ENCODE measurements at places on chromosomes 5 and 9.

GRCh38 chr5:113776168-113776567, 262.7 kb downstream of the YTHDC2 start:
- DNase-seq, result no peak

DNA sequence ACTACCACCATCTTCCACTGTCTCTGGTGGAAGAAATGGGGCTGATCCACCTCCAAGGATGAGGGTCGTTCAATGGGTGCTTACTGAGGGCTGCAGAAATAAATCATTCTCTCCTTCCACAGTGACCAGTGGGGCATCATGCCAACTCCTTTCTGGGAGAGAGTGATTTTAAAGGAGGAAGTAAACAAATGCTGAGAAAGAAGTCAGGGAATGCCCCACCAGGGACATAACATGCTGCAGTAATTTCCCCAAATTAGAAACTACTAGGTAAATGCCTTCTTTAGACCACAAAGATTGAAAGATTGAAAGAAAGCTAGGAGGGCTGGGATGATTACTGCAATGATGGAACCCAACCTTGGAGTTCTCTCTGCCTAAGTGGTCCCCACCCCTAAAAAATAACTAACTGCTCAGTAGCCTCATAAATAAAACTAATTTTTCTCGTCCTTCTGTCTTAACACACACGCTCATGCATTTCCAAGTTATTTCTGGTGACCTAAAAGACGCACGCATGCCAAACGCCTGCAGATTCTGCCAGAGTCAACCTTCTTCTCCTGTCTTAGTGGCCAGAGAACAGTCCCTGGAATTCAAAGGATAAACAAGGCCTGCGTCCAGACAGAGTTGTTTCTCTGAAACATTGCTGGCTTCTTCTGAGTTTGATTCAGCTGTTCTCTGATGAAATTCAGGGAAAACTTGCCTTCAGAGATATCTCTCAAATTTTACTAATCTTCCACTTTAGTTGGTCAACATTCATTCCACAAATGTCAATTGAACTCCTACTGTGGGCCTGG, 250.0 kb downstream of the NR3C1 start:
- DNase-seq, result no peak

- no peak for DNase-seq
Observed at GRCh38 chr5:159891371-159891770, 24.9 kb upstream of the ADRA1B start.

- no peak for DNase-seq
Observed at GRCh38 chr9:115127191-115127817, 9.3 kb upstream of the TNC start.

DNA sequence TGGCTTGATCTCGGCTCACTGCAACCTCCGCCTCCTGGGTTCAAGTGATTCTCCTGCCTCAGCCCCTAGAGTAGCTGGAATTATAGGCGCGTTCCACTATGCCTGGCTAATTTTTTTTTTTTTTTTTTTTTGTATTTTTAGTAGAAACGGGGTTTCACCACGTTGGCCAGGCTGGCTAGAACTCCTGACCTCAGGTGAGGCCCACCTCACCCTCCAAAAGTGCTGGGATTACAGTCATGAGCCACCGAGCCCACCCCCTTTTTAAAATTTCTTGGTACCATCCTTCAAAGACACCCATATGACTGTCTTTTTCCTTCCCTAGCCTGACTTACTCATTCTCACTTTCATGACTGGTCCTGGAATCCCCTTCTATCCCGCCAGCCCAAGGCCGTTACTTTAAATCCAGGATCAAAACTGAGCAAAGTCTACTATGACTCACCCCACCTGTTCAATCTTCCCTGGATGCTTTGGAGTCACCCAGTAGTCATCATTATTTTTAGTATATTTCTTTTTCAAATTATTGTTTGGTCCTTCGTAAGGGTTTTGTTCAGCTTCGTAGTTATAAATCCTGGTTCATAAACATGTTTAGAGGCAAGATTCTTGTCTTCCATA, 1.2 kb upstream of the TBCA start:
- no peak for DNase-seq

DNA sequence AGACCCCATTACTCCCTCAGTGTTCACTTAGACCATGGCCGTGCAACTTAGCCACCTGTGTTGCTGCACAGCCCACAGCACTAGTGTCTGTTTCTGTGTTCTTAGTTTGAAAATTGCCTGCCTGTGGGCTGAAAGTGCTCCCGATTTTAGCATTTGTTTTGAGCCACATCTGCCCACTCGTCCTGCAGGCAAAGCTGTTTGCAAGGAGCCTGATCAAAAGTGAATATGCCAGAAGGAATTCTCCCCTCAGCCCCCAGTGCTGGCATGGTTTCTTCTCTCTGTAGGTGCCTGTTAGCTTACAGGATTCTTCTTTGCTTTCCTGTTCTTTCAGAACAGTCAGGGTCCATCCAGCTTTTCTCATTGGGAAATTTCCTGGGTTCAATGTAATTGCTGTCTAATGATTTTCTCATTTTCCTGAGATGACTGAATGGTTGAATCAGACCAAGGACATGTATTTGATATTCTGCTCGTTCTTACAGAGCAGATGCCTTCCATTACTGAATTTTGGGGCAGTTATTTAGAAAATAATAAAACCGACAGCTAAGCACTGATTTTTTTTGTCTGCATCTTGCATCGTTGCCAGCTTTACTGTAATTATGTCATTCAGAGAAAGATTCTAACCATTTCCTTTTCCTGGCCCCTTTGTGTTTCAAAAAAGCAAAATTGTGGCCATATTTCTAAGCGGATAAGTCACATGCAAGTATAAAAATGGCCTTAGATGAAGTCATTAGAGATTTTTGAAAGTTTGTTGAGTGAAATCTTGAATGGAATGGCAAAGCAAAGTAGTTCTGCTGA, 111.1 kb upstream of the CKMT2 start:
- no peak for DNase-seq

- DNase-seq, result no peak
Observed at GRCh38 chr5:160315968-160316367, 3.6 kb upstream of the CCNJL start.

DNA sequence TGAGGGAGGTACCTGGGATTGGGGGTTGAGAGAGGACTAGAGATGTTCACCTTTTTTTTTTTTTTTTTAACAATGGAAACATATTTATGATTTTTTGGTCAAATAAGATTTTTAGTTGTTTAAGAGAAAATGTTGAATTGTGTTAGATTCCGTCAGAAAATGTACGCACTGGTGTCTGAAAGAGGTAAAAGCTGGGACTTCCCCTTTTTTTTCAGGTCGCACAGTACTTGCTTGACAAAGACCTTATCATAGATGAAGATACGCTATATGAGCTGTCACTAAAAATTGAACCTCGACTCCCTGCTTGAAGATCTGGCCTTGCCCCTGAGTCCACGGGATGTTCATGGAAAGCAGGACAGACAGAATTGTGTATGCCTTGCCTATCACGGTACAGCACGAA, 7.7 kb upstream of the CKMT2 start:
- DNase-seq, result no peak

- DNase-seq, result no peak
Observed at GRCh38 chr9:114782586-114782985, 23.3 kb downstream of the TNFSF15 start.

GRCh38 chr9:124306098-124306735, 48.5 kb downstream of the NEK6 start:
- no peak for DNase-seq

DNA sequence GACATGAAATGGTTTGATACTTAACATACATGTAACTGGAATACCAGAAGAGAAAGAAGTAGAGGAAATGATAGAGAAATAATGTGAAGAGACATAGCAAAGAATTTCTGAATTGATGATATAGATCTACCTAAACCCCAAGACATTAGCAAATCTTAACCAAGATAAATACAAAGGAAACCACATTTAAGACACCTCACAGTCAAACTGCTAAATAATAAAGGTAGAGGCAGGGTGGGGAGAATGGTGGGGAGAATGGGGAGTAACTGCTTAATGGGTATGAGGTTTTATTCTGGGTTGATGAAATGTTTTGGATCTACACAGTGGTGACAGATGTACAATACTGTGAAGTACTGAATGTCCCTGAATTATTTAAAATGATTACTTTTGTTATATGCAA, 17.5 kb downstream of the CARNMT1 start:
- DNase-seq, result no peak

- DNase-seq, result no peak
Observed at GRCh38 chr9:111857555-111858211, 38.9 kb upstream of the UGCG start.

DNA sequence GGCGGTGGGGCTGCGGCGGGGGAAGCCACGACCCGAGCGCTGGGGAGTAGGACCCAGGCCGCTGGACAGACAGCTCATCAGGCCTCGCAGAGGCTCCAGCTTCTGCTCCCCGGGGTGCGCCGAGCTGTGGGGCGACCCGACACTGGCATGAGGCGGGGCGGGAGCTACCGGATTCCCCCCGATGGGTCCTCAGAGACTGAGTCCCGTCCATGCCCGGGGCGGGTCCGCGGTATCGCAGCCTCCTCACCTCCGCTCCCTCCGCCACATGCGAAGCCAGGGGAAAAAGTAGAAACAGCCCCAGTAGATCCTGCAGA, 2.6 kb upstream of the CCL27 start:
- no peak for DNase-seq

DNA sequence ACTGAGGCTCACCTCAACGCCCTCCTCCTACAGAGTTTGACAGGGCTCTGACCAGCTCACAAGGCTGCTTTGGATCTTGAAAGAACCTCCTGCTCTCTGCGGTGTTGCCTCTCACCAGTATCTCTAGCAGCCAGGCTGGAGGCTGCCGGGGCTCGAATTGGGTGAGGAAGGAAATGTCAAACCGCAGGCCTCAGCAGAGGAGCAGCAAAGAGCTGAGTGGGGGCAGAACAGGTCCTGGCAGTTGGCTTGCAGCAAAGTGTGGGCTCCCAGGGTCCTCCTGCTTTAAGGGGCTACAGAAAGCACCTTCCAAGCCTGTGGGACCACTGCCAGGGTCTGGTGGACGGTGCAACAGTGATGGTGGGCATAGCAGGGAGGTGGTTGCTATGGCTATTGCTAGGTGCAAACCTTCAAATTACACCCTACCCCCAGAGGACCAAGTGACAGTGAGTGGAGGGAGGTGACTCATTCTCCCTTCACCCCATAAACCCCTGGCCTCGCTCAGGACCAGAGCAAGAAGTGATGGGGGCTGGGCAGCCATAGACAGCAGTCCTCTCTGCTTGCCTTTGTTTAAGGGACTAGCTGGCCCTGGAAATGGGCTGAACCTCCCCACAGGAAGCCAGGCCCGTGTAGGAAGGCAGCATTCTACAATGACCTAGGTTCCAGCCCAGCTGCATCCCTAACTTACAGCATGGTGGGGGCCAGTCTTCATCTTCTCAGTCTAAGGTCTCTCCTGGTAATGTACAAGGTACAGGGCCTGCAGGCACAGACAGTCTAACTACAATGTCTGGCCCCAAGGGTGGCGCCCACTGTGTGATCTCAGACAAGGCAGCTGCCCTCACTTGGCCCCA, 18.7 kb downstream of the LCP2 start:
- no peak for DNase-seq

DNA sequence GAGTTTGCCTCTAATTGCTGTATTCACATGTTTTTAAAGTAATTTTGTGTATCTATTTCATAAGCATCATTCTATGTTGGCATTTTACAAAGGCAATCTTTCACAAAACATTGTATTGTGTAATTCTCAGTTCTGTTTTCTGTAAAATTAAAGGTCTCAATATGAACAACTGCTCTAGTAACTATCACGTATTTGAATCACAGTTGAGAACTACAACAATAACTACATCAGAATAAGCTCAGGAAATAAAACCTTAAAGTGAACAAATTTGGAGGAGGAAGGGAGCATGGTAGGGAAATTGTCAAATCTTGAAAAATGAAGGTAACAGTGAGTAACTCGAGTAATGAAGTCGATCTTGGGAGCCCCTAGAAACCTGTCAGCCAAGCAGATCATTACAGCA, 22.5 kb upstream of the CAMK4 start:
- DNase-seq, result no peak

DNA sequence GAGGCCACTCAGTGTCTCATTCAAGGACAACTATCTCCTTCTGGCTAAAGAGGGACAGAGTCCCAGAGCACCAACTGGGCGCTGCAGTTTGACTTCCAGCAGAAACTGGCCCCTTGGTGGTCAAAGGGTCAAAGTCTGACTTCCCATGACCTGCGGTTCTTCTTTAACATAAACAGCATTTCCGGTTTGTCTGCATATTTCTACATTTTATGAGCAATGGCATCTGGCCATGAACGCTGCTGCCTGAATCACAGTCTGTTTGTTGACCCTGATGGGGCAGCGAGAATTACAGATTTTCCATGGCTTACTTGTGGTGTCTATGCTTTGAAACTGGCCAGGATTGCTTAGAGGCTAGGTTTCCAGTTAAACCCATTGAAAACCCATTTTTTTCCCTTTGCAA, 1.3 kb downstream of the TNFSF15 start:
- no peak for DNase-seq

DNA sequence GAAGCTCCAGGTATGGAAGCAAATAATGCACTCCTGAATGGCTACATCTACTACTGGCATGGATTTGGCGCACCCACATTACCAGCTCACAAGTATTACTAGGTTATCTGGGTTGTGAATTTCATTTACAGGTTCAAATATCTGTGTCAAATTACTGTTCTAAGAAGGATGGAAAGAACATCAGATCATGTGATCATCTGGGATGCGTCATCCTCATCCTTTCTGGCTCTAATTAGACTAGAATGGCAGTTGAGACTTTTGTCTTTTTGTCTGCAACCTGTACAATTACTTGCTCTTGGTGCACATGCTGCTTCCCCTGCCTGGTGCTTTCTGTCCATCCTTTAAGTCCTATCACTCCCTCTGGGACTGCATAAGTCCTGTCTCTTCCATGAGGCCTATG, 64.1 kb downstream of the PJA2 start:
- DNase-seq, result no peak

DNA sequence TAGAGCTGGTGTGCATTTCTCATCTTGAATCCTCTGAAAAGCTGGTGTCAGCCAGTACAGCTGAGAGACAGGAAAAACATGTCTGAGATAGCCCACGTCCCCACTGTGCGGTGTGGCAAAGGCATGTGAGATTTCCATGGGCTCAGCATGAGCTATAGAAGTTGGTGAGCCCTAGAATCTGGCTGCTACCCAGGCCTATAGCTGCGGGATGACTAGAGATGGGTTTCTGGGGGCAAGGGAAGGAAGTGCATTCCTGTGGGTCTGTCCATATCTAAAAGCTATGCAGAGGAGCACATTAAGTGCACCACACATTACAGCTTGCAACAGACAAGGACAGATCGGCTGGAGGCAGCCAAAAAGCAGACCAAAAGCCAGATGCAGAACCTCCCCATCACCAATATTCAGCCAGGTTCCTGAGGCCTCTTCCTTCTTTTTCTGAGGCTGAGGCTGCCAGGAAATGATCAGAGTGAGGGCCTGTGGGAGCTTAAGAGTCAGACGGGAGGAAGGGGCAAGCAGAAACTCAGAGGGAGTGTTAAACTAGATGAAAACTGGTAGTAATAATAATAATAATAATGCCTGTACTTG, 55.8 kb upstream of the RANBP3L start:
- no peak for DNase-seq

- no peak for DNase-seq
Observed at GRCh38 chr5:39199335-39199734, 20.0 kb downstream of the FYB1 start.

DNA sequence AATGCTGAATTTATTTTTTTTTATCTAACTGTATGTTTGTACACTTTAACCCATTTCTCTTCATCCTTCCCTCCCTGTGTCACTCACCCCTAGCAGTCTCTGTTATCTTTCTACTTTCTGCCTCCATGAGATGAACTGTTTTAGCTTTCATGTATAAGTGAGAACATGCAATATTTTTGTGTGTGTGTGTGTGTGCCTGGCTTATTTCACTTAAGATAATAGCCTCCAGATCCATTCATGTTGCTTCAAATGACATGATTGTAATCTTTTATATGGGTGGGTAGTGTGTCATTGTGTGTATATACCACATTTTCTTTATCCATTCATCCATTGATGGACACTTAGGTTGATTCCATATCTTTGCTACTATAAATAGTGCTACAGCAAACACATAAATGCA, 1023.9 kb downstream of the TLE1 start:
- no peak for DNase-seq
